Smooth muscle cell of bladder (primary cell): ENCODE measurements at places on chromosomes 1 and 21. TPM values are rescaled to one million over a fixed set of nuclear protein-coding genes. Genes with fewer than 3 reads are reported as not detected.

The RGS13 gene
- 0.14 and 0.28 TPM in 2 replicates for total RNA-seq

The CHAF1B gene
- 0.43 and 0.55 TPM in 2 replicates for total RNA-seq

The PAPPA2 gene
- total RNA-seq, result 3.8 and 9.3 TPM in 2 replicates

The TRABD2B gene
- total RNA-seq, result 0.28 and 0.65 TPM in 2 replicates

The EDARADD gene
- total RNA-seq, result 0.09 and 0.14 TPM in 2 replicates
